ELF-1 (cell line): ENCODE measurements at places on chromosomes 16 and 17.
A peak's percentile ranks its signal among the peaks of the same experiment; 100 is the strongest.

DNA sequence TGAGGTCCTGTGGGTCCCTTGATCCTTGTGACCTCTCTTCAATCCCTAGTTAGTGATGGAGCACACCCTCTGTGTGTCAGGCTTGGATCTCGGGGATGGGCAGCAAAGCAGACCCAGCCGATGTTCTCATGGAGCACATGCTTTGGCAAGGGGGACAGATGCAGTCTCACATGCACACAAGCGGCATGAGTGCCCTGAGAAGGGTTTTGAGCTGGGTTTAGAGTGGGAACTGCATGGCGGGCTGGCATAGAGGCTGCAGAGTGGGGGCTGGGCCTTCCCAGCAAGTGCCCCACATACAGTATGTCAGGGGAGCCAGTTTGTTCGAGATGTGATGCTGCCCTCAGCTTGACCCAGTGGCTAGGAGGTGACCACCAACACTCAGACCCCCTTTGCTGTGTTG, 41.6 kb downstream of the B9D1 start:
- DNase-seq = no peak

GRCh38 chr17:58452738-58453137, 35.4 kb upstream of the RNF43 start:
- peak; percentile 20 for DNase-seq

DNA sequence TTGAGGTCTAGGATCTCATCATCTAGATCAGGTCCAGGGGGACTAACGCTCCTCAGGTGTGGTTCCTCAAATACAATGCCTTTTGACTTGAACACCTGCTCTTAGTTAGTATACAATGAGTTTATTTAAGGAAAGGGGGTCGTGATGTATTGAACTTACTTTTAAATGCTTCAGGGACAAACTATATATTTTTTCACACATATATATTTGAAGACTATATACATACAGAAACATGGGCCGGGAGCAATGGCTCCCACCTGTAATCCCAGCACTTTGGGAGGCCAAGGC, 11.5 kb upstream of the USP32 start:
- no peak for DNase-seq

GRCh38 chr17:18956581-18956980, 4.6 kb downstream of the SLC5A10 start:
- DNase-seq = no peak

DNA sequence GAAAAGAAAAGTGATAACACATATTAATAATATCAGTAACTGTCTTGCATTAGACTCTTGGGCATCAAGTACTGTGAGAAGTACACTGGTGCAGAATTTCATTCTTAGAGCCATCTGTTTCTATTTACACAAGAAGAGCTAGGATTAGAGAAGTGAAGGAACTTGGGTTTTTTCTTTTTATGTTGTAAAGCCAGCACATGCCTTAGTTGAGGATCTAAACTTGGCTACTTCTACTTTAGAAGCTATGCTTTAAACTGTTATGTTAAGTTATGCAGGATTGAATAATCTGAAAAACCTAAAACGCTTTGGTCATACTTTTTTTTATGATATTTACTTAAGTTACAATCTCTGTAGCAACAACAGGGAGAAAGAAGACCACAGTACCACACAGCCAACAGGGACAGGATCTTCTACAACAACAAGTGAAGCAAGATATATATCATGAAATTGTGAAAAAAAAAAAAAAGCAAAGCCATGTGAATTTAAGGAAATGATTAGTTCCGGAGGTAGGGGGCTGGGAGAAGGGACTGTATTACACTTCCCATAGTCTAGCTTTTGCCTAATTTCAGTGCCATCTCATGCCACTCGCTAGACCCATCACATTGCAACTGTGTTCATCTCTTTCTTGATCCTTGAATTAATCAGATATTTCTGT, 305.1 kb upstream of the GOT2 start:
- DNase-seq = no peak

DNA sequence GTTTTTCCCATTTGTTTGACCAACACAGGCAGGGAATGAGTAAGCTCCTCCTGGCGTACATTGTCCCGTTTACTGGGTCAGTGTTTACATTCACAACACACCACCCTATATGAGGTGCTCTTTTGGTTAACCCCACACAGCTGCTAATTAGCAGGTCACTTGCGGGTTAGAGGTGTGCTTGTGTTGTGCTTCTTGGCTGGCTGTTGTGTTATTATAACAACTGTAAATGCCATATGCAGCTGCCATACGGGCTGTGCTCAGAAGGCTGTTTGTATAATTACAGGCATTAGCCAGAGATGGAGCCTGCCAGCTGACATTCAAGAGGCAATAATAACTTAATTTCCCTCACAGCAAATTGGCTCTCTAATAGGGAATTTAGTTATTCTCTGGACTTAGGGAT, 205.1 kb upstream of the ELAC2 start:
- DNase-seq = peak; percentile 13

GRCh38 chr17:44267818-44268490, at the start of gene SLC4A1:
Gene SLC4A1, minus strand, starts transcription at chr17:44268135. Its CDS starts 5,269 bp downstream, at chr17:44262866.
- DNase-seq = no peak

GRCh38 chr17:43822570-43823190, 10.3 kb downstream of the MPP3 start:
- DNase-seq = no peak

DNA sequence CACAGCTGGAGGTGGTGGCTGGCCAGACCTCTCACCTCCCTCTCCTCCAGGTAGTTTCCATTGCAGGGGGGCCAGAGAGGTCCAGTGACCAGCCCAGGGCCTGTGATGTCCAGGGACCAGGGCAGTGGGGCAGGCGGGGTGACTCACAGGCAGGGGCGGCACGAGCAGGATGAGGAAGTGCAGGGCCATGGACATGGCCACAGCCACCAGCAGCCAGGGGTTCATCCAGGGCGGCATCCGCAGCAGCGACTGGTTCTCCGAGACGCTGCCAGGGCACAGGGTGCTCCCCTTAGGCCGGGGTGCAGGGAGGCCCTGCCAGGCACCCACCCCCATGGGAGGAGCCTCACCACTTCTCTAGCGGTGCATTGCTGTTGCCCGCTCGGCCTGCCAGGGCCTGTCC, 12.9 kb upstream of the P2RX1 start:
- DNase-seq = no peak

GRCh38 chr16:58615280-58615679, 14.3 kb downstream of the CNOT1 start:
- no peak for DNase-seq

GRCh38 chr16:52529226-52529625, 17.7 kb downstream of the TOX3 start:
- DNase-seq = no peak

- no peak for DNase-seq
These were observed 13.4 kb downstream of the GINS2 start for GRCh38 chr16:85675251-85675874.

DNA sequence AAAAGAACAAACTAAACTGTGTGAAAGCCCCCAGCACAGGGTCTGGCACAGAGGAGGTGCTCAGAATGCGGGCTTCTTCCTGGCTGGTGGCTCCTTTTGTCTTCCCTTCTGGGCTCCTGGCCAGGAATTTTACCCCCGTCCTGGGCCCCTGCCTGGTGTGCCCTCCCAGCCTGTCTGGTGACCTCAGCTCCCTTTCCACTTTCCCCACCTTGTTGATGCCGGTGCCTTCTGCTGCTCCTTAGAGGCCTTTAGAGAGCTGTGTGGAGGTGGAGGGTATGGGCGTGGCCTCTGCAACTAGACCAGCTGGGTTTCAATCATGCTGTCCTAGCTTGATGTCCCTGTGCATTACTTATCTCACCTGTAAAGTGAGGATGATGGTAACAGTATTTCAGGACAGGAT, 16.8 kb downstream of the PIRT start:
- peak; percentile 12 for DNase-seq

GRCh38 chr17:82840431-82840831, 609 bp upstream of the ZNF750 start:
- peak; percentile 58 for DNase-seq

GRCh38 chr17:77445760-77446532, 305.2 kb downstream of the SEC14L1 start:
- no peak for DNase-seq

- DNase-seq = peak; percentile 73
These were observed 123.5 kb downstream of the CBLN1 start for GRCh38 chr16:49158029-49158642.

GRCh38 chr16:81625544-81626153, 153.4 kb upstream of the PLCG2 start:
- no peak for DNase-seq

- DNase-seq = no peak
These were observed 31.4 kb downstream of the SMG6 start for GRCh38 chr17:2271985-2272702.

GRCh38 chr16:11329071-11329491, 16.2 kb upstream of the RMI2 start:
- peak; percentile 83 for DNase-seq

DNA sequence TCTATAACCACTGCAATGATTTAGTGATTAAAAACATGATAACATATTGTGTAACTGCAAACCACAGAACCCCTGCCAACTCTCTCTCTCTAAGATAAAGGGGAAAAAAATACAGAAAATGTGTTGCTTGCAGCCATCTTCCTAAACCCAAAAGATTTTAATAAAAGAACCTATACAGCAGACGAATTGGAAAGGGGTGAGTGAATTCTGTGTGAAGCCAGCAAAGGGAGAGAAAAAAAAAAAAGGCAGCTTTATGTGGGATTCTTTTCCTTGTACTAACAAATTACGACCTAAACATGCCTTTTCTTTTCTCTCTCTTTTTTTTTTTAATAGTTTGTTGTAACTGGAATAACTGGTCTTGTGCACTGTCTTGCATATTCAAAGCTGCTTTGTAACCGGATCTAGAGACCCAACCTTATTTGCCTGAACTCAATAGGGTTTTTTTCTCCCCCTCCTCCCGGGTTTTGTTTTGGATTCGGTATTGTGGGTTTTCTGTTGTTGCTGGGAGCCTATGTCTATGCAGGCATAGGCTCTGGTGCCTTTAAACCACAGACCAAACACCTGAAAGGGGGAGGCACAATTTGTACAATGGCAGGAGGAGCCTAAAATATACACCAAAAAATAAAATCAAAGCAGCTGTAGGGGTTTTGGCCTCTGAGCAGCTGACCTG, 7.0 kb upstream of the ZFHX3 start:
- DNase-seq = peak; percentile 66

- no peak for DNase-seq
These were observed 18.2 kb downstream of the SCN4A start for GRCh38 chr17:63954402-63955063.

DNA sequence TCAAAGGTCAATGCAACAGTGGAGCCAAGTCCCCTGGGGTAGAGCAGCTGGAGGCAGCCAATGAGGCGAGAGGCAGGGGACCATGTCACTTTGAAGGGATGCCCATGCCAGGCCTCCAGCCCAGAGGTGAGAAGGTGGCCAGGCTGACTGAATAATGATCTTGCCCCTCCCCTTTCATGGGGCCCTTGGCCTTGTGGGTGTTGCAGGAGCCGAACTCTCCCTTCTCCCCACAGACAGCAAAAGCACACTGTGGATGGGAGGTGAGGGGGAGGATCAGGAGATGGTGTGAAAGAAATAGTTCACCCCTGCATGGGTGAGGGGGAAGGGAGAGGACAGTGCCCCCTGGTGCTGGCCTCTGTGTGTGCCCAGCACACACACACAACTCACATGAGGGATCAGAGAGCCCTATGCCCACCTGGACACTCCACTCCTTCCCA, 15.8 kb upstream of the TBX21 start:
- no peak for DNase-seq

DNA sequence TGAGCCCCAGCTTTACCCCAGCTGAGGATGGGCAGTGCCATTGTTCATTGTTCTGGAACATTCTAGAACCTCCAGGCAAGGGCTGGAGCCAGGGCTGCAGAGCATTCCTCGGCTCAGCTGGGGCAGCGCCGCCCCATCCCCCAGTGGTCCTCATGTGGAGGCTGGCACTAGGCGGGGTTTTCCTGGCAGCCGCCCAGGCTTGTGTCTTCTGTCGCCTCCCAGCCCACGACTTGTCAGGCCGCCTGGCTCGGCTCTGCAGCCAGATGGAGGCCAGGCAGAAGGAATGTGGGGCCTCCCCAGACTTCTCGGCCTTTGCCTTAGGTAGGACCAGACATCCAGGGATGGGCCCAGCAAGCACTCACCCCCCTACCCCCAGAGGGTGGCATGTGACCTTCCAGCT, at the start of gene TMEM95:
TSS of gene TMEM95 (plus strand) at position 104 of the 400 bp plus-strand sequence. CDS start at position 153, 49 bp downstream.
- no peak for DNase-seq

- DNase-seq = no peak
These were observed 477 bp downstream of the CFAP20 start for GRCh38 chr16:58128711-58129096.

DNA sequence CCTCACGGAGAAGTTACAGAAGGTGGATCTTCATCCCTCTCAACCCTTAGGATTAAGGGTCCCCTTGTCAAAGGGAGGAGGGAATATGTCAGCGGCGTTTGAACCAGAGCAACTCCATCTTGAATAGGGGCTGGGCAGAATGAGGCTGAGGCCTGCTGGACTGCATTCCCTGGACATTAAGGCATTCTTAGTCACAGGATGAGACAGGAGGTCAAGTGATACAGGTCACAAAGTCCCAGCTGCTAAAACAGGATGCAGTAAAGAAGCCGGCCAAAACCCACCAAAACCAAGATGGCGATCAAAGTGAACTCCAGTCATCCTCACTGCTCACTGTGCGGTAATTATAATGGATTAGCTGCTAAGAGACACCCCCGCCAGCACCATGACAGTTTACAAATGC, 36.7 kb downstream of the RBFOX3 start:
- DNase-seq = no peak

DNA sequence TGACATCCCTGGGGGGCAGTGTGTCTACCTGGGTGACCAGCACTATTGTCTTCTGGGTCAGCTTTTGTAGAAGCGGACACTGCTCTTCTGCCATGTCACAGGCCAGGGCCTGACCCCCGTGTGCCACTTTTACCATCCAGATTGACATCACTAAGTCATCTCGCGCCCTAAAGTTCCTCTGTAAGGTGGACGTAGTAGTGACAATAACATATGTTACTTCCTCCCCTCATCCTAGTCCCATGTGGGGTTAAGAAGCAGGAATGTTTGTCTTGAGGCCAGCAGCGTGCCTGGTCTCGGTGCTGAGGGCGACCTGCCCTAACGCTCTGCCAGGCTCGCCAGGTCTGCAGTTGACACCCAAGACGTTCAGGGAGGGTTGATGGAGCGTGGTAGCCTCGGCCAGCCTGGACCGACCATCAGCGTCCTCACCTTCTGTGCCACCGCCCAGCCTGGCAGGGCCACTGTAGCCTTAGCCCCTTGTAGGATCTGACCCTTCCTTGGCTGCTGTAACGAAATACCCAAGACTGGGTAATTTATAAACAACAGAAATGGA, 20.7 kb downstream of the GAA start:
- no peak for DNase-seq
